Activated CD8-positive, alpha-beta memory T cell treated with anti-CD3 and anti-CD28 coated beads for 24 hours (primary cell): ENCODE measurements at places on chromosomes 7 and 10.

DNA sequence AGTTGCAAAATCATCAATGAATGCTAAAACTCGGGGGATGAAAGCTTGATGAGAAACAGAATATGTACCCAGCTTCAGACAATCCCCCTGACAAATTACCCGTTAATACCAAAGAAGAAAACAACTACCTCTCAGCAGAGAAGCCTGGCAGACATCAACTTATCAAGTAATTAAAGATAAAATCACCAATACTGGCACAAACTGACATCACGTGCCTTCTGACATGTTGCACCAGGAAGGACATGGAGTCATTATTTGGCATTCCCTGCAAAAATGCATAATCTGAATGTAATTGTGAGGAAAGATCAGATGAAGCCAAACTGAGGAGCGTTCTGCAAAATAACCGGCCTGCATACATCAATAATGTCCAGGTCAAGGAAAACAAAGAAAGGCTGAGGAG lies 7.7 kb downstream of the SLIT1 start:
- DNase-seq = no peak

- no peak for DNase-seq
These were observed 130.7 kb upstream of the SH2B2 start for GRCh38 chr7:102155821-102156441.

GRCh38 chr10:103458720-103459119 lies at the start of gene CALHM1:
CALHM1 (minus strand) TSS chr10:103458900; CDS start chr10:103458751, 149 bp downstream.
- DNase-seq = no peak

- DNase-seq = no peak
These were observed 170.0 kb downstream of the ARL5B start for GRCh38 chr10:18829259-18829658.

GRCh38 chr7:141696348-141696747 lies 5.6 kb downstream of the DENND11 start:
- DNase-seq = no peak
